ENCODE measurements at places on chromosomes 2 and 18.
A peak's percentile ranks its signal among the peaks of the same experiment; 100 is the strongest.

DNA sequence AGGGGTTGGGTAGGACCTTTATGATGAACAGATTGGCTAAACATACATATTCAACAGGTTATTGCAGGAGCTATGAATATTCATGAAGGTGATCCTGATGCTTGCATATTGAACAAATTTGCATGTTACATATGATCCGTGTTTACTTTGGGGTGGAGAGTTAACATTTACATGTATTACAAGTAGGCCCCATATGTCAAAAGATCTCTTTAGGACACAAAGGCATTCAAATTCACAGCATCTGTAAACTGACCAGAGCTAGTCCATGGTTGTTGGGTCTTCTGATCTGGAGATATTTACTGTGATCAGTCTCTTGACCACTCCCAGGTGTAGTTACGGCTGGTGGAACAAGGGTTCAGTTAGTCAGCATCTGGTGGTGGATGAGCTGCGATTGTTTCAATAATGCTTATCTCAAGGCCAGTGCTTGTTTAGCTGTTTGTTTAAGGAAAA, 80.4 kb downstream of the PMAIP1 start:
- no peak for DNase-seq

- DNase-seq: no peak
These were observed 76.4 kb upstream of the CYRIA start for GRCh38 chr2:16742026-16742425.

- no peak for DNase-seq
These were observed 329.7 kb upstream of the ST6GAL2 start for GRCh38 chr2:107215401-107216350.

- no peak for DNase-seq
These were observed 110.0 kb downstream of the TCF4 start for GRCh38 chr18:55477860-55478581.

DNA sequence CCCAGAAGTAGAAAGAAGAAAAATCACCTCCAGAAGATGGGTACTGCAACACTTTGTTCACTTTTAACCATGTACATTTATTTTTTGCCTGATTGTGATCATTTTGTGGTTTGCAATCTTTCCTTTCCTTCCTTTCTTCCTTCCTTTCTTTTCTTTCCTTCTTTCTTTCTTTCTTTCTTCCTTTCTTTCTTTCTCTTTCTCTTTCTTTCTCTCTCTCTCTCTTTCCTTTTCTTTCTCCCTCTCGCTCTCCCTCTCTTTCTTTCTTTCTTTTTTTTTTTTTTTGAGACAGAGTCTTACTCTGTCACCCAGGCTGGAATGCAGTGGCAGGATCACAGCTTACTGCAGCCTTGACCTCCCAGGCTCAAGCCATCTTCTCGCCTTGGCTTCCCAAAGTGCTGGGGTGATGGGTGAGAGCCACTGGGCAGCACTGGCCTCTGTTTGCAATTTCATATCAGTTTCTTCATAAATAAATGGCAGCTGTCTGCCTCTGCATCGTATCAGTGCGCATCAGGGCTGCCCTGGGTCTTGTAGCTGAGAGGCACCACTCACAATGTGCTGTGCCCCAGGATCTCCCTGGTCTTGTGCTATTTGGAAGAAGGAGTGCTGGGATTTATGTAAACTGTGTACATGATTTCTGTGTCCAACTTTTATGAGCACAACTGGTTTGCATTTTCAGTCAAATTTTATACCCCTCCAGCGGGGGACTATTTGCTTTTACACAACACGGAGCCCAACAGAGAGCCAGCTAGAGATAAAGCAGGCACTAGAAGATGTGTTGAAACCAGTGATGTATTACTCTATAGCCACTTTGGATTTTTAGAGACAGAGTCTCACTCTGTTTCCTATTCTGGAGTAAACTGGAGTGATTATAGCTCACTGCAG, 6.9 kb upstream of the LIMS2 start:
- DNase-seq: no peak

- no peak for DNase-seq
These were observed 5.8 kb downstream of the SH3RF3 start for GRCh38 chr2:109134741-109135358.

DNA sequence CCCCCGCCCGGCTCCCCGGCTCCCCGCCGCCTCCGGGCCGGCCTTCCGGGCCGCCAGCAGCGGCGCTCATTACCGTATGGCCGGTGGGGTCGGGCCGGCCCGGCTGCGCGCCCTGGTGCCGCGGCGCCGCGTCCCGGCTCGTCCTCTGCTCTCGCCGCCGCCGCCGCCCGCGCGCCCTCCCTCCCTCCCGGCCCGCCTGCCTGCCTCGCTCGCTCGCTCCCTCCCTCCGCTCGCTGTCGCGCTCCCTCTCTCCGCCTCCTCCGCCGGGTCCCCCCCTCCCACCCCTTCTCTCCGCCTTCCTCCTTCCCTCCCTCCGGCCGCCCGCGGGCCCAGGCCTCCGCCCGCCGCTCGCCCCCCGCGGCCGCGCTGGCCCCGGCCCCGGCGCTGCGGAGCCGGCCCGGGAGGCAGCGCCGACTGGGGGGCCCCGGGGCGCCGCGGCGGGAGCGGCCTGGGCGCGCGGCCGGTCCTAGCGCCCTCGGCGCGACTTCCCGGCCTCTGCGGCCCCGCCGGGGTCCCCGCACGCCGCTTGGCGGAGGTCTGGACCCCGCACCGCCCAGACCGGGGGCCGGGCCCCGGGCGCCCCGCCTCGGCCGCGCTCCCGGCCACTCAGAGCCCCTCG, at the start of gene DNMT3A:
Gene DNMT3A, minus strand, starts transcription at position 173 of the 619 bp plus-strand sequence. CDS start 27,941 bp downstream, outside the sequence.
- peak; percentile 36 for DNase-seq

DNA sequence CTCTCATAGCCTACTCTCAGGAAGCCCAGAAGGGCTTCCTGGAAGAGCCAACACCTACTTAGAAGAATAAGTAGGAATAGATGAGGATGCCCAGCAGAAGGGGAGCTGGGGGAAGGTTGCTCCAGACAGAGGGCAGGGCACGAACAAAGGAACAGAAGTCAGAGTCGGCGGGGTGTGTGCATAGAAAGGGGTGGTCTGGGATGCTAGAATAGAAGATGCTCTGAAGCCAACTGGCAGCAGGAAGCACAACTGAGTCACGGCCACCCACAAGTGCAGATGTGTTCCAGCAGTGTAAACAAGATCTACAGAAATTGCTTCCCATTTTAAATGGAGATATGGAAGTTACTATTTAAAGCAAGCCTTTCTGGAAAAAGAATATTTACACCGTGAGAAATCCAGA, 131.0 kb downstream of the ZNF532 start:
- DNase-seq: no peak

- no peak for DNase-seq
These were observed 34.3 kb downstream of the ASB1 start for GRCh38 chr2:238461051-238461450.

- DNase-seq: no peak
These were observed 149.2 kb upstream of the TWIST2 start for GRCh38 chr2:238698451-238699306.

DNA sequence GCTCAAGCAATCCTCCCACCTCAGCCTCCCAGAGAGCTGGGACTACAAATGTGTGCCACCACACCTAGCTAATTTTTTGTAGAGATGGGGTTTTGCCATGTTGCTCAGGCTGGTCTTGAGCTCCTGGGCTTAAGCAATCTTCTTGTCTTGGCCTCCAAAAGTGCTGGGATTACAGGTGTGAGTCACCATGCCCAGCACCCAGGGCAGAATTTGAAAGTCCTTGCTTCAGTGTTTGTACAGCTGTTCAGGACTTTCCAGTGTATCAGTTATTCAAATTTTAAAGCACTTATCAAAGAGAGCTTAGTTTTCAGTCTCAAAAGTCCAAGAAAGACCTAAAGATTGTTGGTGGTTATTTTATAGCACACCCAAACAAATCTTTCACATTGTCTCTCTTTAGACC, 43.6 kb upstream of the VPS54 start:
- DNase-seq: no peak

- no peak for DNase-seq
These were observed 309.7 kb downstream of the XIRP2 start for GRCh38 chr2:167198009-167198408.

- no peak for DNase-seq
These were observed 90.1 kb upstream of the FAM136A start for GRCh38 chr2:70391988-70392387.

DNA sequence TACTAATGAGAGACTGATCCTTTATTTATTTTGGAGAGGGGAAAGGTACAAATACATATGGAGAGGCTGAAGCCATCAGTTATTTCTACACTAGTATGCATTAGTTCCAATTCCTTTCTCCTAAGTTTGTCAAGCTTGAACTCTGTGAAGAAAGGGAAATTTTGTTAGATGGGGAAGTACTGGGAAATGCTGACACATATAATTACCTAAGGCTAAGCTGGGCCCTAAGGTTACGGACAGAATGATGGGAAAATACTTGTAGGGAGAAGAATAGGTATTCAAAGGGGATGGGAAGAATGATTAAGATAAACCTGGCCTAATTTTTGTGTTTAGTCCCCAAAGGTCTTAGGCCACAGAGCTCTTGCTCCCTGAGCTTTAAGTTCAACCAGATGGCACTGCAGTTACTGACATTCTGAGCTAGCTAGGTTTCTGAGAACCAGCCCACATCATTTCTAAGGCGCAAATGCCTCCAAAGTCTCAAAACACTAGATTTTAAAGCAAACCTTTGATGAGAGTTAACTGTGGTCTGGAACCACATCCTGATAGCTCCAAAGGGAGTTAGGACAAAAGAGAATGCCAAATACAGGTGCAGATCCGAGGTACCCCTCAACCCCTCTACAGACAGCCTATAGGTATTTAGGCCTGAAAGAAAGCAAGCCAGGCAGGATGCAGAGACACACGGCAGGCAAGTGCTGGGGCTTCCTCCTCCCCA, 2.7 kb downstream of the TMEM163 start:
- DNase-seq: no peak

GRCh38 chr2:153497938-153498629, 19.5 kb upstream of the RPRM start:
- no peak for DNase-seq

GRCh38 chr18:45785134-45785533, 40.3 kb upstream of the SIGLEC15 start:
- no peak for DNase-seq

DNA sequence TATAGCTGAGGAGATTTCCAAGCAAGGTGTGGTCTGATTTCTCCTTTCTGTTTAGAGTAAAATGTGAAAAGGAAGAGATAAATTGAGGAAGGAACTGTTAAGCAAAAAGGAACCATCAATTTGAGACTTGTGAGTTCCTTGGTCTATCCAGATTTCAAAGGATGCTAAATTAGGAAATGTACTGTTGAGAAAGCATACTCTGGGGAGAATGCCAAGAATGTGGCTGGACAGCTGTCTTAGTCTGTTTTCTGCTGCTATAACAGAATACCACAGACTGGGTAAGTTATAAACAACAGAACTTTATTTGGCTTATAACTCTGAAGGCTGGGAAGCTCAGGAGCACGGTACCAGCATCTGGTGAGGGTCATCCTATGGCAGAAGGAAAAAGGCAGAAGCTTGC, 1097.2 kb downstream of the TDRD15 start:
- DNase-seq: no peak

- no peak for DNase-seq
These were observed 214.6 kb downstream of the NCK2 start for GRCh38 chr2:105959357-105959756.

DNA sequence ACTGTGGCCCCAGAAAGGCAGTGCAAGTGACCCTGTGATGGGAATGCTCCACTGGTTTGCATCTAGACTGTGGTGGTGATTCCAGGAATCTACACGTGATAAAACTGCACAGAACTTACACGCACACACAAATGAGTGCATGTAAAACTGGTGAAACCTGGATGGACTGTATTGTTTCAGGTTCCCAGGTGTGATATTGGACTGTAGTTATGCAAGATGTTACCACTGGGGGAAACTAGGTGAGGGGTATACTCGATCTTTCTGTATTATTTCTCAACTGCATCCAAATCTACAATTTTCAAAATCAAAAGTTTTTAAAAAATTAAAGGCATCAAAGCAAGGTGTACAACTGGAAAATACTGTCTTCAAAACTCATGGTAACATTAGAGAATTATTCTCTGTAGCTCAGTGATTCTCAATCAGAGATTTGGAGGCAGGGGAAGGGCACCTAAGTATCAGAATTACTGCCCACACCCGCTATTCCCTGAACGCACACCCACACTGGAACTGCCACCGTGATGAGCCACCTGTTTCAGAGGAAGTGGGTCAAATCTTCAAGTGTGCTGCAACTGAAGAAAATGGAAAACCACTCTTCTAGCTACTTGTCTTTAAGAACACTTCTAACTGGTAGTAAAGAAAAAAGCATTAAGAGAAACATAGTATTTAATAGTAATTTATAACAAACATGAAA, 26.7 kb downstream of the PTPN2 start:
- no peak for DNase-seq

GRCh38 chr2:60476206-60476954, 77.1 kb downstream of the BCL11A start:
- no peak for DNase-seq

GRCh38 chr18:79732721-79733025, 53.1 kb downstream of the CTDP1 start:
- no peak for DNase-seq

DNA sequence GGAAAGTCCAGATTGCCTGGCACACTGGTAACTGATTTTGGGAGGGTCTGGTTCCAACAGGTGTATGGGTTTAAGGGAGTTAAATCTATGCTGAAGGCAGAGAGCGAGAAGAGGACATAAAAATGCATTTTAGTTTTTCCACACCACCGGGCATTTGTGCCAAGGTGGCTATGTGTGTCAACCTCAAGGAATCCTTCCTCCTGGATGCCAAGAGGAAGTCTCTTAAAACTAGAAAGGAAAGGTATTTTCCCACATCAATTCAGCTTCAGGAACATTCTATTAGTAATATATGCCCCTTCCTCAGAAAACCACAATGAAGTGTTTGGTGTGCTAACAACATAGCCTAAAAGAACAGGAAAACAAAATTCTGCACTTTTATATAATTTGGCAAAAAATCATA, 5.4 kb upstream of the GAREM1 start:
- DNase-seq: no peak

DNA sequence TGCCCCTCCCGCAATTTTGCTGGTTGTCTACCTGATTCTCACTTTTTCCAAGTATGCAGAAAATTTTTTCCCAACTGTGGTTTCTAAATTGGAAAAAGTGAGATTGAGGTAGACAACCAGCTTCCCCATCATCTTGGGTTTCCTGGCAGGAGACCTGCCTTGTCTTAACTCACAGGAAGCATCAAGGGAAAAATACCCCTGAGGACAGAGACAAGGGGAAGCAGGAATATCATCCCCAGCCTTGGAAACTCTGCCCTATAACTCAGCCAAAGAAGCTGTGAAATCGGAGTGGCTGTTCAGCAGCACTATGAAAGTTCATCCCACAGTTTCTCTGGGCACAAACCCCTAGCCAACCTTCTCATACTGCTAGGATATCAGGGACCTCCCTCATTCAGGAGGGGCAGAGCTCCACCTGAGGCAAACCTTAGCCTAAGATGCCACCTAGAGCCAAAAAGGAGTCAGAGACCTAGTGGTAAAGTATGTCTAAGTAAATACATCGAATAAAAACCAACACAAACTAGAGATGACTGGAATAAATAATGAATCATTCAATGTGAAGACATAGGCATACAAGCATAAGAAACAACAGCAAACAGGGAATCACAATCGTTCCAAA, 68.2 kb downstream of the ZSWIM2 start:
- DNase-seq: no peak

- DNase-seq: no peak
These were observed 748 bp downstream of the FMNL2 start for GRCh38 chr2:152335726-152336118.

GRCh38 chr2:151543876-151544275, 134.2 kb downstream of the RIF1 start:
- DNase-seq: no peak

- no peak for DNase-seq
These were observed 85.8 kb upstream of the NDUFV2 start for GRCh38 chr18:9016633-9017166.

- DNase-seq: no peak
These were observed 160.1 kb upstream of the LRP1B start for GRCh38 chr2:142290931-142291330.

- DNase-seq: peak; percentile 49
These were observed 25.2 kb downstream of the PSD4 start for GRCh38 chr2:113198790-113199612.
